ENCODE measurements at places on chromosomes 12 and 14.
A peak's percentile ranks its signal among the peaks of the same experiment; 100 is the strongest.

DNA sequence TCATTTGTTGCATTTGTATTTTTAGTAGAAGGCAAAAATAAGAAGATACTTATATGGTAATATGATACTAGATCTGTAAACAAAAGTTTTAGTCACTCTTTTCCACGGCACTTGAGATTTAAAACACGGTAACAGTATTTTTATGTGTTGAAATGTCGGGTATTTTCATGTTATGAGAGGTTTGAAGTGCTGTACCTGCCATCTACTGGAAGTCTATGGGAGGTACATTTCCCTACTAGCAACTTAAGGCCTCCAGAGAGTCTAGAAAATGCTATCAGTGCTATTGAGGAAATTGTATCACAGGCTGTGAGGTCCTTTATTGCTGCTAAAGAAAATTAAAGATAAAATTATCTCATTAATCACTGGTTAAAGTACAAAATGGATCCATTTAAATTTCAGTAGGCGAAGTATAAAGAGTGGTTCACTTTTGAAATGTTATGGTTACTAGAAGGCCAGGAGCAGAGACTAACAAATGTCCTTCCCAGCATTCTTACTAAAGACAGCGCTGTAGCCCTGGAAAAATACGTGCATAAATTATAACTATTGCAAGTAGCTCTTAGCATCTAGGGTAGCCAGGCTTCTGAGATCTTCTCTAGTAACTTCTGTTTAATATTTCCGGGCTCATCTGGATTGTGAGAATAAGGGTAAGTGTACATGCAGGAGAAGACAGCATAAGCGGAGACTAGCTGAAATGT, 77.6 kb upstream of the PRKD1 start:
- no peak for DNase-seq

- DNase-seq: no peak
Observed at GRCh38 chr14:94805680-94806288, 35.9 kb upstream of the GSC start.

- peak; percentile 32 for DNase-seq
Observed at GRCh38 chr14:102594514-102595175, 2.2 kb downstream of the RCOR1 start.

DNA sequence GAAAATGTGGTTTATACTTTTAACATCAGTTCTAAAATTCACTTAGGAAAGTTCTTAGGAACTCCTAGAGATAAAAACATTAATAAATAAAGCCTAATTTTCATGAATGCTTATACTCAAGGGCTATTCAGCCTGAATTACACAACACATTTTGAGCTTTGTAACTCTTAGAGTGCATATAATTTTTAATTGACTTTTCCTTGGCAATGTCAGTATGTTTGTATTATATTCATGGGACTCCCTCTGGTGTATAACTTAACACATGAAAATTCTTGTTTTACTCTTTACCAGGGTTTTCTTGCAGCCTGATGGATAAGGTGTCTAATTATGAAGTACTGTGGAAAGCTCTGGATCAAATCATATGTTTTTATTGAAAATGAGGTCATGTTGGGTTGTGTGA, 150.6 kb upstream of the HMGA2 start:
- no peak for DNase-seq

- DNase-seq: no peak
Observed at GRCh38 chr14:60323199-60323896, 74.3 kb downstream of the PPM1A start.

GRCh38 chr12:12032260-12032791, 38.4 kb upstream of the BCL2L14 start:
- no peak for DNase-seq

DNA sequence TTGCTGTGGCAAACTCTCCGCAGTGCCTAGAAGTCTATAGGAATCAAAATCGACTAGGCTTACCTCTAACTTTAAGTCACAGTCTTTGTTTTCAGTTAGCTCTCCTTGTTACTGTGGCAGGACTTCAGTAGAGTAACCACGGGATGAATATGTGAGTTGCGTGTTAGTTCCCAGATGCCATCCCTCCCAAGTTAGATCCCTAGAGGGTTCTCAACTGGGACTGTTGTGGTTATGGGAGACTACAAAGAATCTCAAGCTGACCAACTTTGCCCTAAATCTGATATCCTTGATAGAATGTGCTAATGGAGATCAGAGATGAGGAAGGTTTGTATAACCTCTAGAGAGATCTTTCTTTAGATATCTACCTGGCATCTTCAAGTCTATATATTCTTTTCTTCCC, 208.1 kb downstream of the AKAP6 start:
- DNase-seq: no peak

GRCh38 chr12:71567537-71567936, 96.1 kb downstream of the ZFC3H1 start:
- no peak for DNase-seq

- DNase-seq: no peak
Observed at GRCh38 chr12:2266666-2267620, 214.2 kb downstream of the CACNA1C start.

- no peak for DNase-seq
Observed at GRCh38 chr14:63713764-63714163, 14.1 kb downstream of the SGPP1 start.

DNA sequence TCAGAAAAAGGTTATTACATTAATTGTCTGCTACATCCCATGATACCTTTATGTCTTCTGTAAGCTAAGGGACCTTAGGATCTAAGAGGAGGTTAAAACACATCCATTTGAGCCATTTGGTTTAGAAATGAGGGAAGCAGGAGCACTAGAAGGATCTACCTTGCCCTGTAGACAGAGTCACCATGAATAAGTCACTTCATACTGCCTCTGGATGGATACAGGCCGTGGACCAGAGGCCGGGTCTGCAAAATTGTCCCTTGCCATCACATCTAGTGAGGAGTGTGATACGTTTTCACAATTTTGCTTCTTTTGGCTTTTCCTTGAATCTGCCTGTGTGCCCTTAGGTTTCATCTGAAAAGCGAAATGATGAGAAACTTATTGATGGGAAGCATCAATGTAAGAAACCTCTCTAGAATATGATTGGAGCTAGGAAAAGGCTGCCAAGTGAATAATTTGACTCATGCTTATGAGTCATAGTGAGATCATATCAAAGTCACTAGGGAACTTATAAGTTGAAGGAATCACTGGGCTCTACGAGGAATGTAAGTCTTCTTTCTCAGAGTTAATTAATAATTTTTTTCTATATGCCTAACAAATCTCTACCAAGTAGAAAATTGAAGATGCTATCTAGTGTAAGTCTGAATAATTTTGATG, 10.8 kb downstream of the GLRX5 start:
- no peak for DNase-seq

DNA sequence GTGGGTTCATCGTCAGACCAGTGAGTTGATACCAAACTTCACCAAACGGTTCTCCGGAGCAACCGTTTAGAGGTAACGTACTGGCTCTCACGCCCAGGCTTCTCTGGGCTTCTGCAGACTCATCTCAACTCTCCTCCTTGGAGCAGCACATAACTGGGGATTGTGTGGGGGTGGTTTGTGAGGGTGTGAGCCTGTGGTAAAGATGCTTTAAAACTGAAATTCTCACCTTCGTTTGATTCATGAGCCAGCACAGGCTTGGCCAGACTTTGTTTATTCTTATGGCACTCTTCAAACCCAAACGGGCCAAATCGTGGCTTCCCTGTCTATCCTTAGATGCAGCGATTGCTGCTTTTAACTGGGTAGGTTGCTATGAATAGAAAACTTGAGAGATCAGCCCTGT, 121.3 kb downstream of the SAMD4A start:
- no peak for DNase-seq

DNA sequence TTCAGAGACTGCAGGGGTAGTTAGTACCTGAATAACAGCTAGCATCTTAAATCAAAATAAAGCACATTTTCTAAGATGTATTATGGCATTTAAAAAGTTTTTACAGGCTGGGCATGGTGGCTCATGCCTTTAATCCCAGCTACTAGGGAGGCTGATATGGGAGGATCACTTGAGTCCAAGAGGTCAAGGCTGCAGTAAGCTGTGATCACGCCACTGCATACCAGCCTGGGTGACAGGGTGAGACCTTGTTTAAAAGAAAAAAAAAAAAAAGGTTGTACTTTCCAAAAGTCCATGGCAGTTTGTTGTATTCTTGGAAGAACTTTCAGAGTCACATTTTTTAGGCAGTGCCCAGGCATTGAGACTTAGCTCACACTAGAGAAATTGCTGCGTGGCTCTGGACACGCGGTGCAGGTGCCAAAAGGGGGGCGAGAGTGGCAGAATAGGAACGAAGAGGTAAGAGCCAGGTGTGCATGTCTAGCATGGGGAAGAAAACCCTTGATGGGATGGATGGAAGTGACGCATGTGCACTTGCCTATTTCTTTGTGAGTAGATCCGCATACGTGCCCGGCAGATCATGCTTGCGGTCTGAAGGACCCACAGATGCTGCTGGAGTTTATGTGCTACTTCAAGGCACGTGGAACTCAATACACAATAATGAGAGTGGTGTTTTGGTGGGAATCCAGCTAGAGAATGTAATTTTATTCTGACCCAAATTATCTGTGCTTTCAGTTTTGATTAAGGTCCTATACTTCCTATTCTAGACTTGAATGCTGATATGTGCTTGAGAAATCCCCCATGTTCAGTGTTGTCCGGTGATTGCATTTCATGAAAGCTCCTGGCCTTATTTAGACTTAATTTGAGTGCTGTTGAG, 11.9 kb downstream of the ANKRD13A start:
- no peak for DNase-seq

DNA sequence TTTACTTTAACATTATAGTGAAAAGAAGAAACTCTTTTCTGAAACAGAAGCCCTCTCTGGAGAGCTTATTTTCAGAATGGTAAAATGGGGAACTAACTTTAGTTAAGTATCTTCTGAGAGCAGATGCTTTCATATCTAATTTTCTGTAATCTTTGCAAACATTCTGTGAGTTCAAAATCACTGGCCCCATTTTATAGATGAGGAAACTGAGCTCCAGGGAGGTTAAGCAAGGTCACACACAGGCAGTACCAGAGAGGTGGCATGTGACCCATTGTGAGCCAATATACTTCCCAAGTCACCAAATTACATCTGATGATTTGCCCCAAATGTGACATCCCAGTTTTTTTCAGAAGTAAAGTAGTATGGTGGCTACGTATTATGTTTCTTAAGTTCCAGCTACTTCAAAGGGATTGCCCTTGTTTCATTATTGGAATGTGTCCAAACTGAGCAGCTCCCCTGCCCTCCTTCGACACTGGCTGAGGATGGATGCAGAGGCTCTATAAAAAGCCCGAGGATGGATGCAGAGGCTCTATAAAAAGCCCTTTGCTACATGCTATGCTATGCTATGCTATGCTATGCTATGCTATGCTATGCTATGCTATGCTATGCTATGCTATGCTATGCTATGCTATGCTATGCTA, 36.2 kb upstream of the NUDT4 start:
- no peak for DNase-seq

DNA sequence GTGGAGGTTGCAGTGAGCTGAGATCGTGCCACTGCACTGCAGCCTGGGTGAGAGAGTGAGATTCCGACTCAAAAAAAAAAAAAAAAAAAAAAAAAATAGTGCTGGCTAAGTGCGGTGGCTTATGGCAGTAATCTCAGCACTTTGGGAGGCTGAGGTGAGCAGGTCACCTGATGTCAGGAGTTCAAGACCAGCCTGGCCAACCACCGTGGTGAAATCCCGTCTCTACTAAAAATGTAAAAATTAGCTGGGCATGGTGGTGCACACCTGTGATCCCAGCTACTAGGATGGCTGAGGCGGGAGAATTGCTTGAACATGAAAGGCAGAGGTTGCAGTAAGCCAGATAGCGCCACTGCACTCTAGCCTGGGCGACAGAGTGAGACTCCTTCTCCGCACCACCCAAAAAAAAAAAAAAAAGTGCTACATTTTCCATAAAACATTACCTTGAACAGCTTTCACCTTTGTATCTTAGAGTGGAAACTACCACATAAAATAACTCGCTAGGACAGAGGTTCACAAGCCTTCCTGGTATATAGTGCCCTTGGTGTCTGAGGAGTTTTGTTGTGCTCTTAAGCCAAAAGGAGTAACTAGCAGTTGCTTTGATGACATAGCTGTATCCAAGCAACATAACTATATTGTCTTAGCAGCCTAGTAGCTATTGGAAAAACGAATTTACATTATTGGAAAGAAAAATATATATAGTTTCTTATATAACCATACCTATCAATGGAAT, 11.1 kb downstream of the PTGES3 start:
- DNase-seq: no peak

DNA sequence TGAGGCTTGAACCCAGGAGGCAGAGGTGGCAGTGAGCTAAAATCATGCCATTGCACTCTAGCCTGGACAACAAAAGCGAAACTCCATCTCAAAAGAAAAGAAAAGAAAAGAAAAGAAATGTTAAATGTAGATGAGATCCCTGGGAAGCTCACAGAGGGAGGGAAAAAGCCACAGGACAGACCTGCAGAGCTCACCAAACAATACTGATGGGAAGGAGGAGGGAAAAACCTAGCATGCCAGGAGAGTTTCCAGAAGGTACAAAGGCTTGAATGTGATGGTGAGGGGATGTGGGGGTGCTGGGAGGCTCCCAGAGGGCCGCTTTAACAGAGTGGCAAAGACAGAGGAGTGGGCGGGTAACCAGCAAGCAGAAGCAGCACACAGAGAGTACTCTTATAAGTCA, 72.3 kb downstream of the PTPN21 start:
- DNase-seq: no peak

GRCh38 chr14:51240804-51241380, 845 bp downstream of the TMX1 start:
- no peak for DNase-seq

DNA sequence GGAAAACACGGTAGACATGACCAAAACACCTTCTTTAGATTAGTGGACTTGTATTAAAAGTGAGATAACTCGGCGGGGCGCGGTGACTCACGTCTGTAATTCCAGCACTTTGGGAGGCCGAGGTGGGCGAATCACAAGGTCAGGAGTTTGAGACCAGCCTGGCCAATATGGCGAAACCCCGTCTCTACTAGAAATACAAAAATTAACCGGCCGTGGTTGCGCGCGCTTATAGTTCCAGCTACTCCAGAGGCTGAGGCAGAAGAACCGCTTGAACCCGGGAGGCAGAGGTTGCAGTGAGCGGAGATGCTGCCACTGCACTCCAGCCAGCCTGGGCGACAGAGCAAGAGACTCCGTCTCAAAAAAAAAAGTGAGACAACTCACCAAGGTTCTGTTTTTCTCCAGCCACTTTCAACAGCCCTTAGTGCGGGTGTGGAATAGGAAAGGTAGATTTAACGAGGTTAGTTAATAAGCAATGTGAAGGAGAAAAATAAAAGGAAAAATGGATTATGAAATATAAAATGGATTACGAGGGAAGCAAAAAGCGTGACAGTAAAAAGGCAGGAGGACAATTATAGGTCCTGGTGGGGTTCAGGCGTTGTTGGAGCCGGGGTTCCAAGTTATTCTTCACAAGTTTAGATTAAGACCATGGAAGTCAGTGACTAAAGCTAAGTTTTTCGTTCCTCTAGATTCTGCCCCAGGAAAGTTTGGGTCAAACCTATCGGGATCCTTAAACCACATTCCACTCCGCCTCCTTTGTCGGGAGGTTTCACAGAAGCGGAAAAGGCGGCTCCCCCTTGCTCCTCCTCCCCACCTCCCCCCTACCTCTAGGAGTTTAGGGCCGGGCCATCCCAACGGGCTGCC, 534 bp downstream of the PPP2R3C start:
- DNase-seq: no peak

DNA sequence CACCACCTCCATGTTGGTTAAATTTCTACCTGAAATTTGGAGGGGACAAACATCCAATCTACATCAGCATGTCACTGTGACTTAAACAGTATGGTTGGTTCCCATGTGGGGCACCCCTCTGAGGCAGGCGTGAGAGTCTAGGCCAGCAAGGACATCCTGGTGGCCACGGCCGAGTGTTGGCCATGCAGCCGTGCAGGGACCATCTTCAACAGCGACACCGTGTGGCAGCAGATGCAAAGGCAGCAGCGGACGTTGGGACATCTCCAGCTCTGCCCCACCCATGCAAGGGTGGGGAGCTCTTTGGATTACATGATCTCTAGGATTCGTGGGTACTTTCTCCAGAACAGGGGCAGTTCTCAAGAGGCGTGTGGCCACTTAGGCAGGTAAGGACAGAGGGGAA, 49.8 kb downstream of the NOC4L start:
- DNase-seq: no peak
